ENCODE measurements at places on chromosomes 2 and 18.

DNA sequence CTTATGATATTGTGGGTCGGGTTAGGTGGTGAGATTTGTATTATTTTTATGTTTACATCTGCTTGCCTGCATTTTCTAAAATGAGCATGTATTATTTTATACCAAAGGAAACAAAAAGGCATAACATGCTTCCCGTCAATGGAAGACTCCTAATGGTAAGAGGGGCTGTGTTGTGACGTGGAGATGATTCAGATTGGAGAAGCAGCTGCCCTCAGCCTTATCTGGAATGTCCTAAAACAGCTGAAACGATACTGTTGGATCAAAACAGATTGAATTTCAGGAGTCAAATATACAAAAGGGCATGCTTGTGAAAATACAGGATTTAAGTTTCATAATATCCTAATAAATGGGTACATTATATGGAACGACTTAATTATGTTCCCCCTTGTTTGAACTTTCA, 19.0 kb downstream of the DGKD start:
- DNase-seq = no peak

DNA sequence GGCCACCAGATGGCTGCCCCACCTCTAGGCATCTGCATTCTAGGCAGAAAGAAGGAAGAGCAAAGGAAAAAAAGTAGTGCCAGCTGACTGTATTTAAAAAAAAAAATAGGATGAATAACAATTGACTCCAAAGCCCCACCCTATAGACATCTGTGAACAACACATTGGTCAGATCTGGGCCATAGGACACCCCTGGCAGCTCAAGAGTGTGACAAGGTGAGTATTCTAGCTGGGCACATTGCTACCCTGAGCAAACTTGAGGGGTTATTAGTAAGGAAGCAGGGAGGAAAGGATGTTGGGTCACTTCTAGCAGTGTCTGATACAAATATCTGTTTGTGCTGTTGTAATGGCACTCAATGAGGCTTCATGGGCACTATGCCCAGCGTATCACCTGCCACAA, 58.6 kb upstream of the NPAS2 start:
- DNase-seq = no peak

DNA sequence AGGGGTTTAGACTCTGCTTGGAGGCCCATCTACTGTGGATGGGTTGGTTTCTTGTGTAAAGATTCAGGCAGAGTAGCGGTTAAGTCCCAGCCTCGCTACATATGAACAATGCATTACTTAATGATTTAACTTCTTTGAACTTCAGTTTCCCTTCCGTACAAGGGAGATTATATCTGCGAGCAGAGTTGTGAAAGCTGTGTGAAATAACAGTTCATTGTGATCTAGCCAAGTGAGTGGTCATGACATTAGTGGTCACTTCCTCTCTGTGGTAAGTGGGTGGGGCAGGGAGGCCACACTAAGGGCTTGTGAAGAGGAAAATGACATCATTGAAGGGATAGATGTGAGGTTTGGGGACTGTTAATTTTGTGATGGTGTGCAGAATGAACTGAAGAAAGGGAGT, 14.1 kb upstream of the MEX3C start:
- peak; percentile 8 for DNase-seq

- DNase-seq = peak; percentile 5
These were observed 118.0 kb upstream of the TACR1 start for GRCh38 chr2:75317316-75317715.

- no peak for DNase-seq
These were observed 98.9 kb downstream of the MYT1L start for GRCh38 chr2:2232167-2232566.

- DNase-seq = no peak
These were observed 53.7 kb upstream of the BIN1 start for GRCh38 chr2:127160676-127161075.

All from HFFc6 (cell line).